ENCODE measurements at places on chromosomes 1 and 21.

GRCh38 chr1:158286487-158286886, 3.2 kb upstream of the CD1C start:
- DNase-seq, result no peak

DNA sequence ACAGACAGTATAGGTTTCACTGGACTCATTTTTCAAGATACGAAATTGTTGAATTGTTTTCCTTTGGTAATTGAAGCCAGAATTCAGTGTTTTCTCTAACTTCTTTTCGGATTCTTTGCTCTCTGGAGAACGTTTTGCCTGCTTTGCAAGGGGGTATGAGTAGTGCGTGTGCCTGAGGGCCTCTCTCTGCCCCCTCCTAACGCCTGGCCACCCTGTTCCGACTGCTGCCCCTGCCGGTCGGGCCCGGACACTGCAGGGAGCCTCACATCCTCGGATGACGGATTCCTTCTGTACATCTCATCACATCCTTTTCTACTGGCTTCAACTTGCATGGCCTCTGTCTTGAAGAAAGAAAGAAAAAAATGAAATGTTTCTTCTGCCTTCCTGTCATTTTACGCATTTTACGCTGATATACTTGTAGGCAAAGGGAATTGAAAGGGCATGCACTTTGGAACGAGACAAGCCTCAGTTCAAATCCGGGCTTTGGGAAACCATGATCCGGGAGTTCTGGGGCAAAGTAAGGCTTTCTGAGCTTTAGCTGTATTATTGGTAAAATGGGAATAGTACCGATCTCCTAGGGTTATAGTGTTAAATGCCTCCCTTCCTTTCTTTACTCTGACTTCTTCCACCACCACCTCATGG, 65.1 kb downstream of the DISC1 start:
- no peak for DNase-seq

- no peak for DNase-seq
Observed at GRCh38 chr1:41509270-41509671, 24.8 kb upstream of the EDN2 start.

- DNase-seq, result no peak
Observed at GRCh38 chr1:209618756-209619420, 33.3 kb downstream of the LAMB3 start.

DNA sequence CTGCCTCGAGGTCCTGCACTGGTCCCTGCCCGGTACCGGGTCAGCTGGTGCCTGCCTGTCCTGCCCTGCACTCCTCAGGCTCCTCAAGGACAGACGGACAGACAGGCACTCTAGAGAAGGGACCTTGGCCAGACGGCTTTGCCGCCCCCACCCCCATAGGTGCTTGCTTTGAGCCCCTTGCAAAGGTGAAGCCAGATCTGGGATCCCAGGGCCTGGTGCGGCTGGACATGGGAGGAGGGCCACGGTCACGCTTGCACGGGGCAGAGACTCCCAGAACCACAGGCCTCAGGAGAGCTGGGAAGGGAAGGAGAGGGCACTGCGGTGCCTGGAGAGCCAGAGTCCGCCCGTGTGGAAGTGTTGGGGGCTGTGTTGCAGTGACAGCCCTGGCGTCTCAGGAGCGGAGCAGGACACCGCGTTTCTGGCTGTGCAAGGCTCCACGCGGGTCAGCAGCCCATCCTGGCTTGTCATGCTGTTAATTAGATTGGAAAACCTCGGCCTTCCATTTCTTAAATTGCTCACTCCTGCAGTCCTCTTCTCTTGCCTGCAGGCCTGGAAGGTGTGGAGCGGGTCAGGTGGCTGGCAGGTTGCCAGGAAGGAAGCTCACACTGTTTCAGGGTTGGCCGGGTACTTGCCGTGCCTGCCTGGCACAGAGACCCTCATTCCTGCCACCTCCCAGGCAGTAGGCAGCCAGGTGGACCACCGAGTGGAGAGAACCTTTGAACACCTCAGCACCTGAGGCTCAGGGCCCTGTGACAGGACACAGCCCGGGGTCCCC, 16.3 kb downstream of the COL18A1 start:
- DNase-seq, result no peak

DNA sequence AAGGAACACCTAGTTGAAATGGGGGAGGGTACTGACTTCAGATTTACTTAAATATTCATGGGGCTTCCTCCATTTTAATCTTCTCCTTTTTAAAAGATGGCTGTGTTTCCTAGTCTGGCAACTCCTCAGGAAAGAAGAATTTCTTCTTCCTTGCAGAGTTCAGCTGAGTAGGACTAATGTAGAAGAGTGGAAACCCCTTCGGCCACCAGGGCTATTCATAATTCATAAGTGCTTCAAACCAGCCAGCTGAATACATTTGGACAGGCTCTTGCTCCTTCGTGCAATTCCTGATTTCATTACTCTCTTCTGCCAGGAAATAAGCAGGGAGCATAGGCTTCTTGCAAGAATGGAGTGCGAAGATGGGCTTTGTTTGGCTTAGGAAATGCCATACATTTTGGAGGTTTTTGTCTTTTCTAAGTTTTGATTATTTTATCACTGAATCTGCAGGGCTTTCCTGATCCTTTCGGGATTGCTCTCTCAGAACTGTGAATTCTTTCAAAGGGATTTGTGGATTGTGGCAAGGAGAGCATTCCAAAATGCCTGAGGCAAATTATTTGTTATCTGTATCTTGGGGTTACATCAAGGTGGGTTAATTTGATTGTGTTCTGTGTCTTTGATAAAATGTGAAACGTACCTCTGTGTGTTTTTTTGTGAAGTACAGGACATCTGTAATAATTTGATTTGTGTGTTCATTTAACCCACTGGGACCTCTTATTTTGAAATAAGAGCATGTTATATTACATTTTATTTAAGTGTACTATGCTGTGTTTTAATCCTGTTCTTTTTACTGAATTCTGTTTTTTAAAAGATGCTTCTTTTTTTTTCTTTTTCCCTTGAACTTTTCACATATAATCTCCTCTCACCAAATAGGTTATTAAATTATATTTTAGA, 179.4 kb upstream of the SGIP1 start:
- no peak for DNase-seq

DNA sequence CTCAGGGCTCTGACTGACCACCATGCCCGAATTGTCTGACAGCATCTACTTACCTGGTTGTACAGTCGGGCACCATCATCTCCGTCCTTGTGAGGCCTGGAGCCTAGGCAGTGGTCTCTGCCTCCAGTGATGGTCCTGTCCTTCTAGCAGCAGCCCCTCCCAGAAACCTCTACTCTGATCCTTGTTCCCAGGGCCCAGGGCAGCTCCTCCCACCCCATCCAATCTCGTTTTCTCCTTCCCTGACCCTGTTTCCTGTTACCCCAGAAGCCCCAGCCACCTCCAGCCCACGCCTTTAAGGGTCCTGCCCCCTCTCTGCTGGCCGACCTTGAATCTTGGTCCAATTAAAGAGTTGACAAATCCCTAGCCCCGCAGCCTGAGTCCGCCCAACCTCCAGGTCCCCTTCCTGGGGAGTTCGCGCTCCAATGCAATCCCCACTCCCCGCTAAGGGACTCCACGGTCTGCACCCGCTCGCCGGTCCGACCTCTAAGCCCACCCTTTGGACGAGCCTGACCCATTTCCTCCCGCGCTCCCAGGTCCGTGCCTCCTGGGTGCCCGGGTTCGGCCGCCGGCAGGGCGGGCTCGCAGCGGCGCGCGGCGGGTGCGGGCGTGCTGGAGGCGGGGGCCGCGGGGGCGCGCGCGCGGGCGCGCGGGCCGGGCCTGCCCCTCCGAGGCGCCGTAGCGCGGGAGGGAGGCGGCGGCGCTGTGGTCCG, at the start of gene B4GALT2:
B4GALT2 (plus strand) TSS at position 660 of the 710 bp plus-strand sequence. CDS start 1,951 bp downstream, outside the sequence.
- DNase-seq, result no peak

- no peak for DNase-seq
Observed at GRCh38 chr1:153404768-153405167, 11.6 kb upstream of the S100A7A start.

GRCh38 chr21:35619184-35619583, 441.1 kb downstream of the SETD4 start:
- DNase-seq, result no peak

- DNase-seq, result no peak
Observed at GRCh38 chr1:207421078-207421477, 33.0 kb upstream of the CR2 start.

- DNase-seq, result no peak
Observed at GRCh38 chr1:81115422-81115821, 685.3 kb upstream of the ADGRL2 start.

DNA sequence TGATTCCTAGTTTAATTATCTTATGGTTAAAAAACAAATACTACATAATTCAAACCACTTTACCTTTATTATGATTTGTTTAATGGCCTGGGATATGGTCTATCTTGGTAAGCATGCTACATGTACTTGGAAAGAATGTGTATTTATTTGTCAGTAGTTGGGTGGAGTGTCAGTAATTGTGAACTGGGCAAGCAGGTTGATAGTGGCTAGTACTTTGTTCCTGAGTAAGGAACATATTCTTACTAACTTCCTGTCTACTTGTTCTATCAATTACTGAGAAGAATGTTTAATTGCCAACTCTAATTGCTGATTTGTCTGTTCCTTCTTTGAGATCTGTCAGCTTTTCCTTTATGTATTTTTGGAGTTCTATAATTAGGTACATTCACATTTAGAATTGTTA, 49.2 kb upstream of the ABCG1 start:
- DNase-seq, result no peak
